Stimulated activated CD8-positive, alpha-beta memory T cell treated with anti-CD3 and anti-CD28 coated beads, Interleukin-4, amount 100 ng/mL, for 4 hours (primary cell): ENCODE measurements at places on chromosomes 6 and 20.

DNA sequence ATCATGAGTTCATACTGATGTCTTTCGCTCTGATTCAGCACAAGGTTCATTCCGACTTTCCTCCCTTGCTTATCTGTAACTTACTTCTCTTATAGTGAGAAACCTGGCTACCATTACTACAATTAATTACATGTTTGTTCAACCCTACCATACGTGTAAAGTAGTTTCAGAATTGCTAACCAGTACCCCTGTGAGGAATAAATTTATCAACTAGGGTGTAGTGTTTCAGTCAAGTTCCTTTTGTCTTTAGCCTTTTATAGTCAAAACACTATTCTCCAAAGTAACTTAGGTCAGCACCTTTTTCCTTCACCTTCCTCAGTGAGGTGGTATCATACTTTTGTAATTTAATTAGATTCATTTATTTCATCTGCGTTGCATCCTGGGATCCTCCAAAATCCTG lies 64.9 kb downstream of the MAP3K4 start:
- no peak for DNase-seq

DNA sequence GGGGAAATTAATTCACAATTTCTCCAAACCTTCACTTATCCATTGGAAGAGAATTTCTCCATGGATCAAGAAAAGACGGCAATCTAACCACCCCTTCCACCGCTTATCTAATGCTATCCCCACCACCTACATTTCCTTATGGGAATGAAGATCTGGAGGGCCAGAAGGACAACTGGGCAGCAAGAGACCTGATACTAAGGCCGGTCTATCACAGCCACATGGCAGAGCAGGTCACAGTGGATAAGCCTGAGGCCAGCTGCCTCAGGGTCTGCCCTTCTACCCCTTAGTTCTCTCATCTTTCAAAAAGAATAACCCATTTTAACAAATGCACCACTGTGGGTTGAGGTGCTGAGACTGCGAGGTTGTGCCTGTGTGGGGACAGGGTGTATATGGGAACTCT lies 37.1 kb downstream of the MAN1A1 start:
- no peak for DNase-seq

- DNase-seq = no peak
Observed at GRCh38 chr6:17360564-17360963, 32.8 kb upstream of the CAP2 start.

DNA sequence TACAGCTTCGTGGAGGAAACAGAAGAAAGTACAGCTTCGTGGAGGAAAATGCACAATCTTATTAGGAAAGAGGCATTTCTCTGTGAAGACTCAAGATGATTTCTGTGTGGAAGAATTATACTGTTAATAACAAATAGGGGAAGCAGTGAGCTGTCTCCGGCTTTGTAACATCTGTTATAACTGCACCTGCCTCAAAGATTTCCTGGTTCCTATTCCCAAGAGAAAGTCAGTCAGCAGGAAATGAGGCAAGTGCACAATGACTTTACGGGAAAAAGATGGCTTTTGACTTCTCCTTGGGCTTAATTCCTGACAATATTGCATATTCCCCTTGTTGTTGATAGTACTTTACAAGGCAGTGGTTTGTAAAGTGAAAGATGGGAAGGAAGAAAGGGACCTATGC lies 538.5 kb downstream of the BMP2 start:
- DNase-seq = no peak

GRCh38 chr20:19288636-19289035 lies 76.2 kb downstream of the SLC24A3 start:
- no peak for DNase-seq

DNA sequence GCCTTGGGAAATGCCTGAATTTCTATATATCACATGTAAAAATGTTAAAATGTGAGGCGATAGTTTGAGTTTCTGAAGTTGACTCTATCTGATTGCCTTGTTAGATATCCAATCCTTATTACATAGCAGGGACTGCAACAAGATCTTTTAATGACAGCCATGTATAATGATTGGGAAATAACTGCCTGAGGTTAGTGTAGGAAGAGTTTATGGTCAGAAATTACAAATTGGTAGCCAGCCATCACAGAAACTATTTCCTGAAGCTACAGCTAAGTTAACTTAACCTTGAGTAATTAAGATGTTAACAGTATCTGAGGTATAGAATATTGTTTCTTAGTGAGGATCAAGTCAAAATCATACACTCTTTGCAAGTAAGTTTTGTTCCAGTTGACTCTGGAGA lies 41.0 kb downstream of the AKIRIN2 start:
- no peak for DNase-seq

- no peak for DNase-seq
Observed at GRCh38 chr6:158408552-158409130, 96.4 kb downstream of the TULP4 start.

DNA sequence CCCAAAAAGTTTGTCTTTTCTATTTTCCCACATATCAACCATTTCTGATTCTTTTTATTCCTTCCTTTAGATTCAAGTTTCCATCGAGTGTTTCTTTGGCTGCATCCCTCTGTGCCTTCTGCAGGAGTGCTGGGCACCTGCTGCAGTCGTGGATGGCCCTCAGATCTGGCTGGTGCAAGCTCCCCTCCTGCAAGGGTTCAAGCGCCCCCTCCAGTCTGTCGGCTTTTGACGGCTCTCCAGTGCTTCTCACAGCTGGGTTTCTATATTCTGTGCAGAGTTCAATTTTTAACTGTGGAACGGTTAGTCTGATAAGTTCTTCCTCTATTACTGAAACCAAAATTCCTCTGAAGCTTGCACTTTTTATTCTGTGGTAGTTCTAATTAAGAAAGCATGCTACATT lies 132.1 kb downstream of the HUS1B start:
- DNase-seq = no peak

GRCh38 chr6:127385668-127386430 lies 42.4 kb upstream of the ECHDC1 start:
- DNase-seq = no peak

DNA sequence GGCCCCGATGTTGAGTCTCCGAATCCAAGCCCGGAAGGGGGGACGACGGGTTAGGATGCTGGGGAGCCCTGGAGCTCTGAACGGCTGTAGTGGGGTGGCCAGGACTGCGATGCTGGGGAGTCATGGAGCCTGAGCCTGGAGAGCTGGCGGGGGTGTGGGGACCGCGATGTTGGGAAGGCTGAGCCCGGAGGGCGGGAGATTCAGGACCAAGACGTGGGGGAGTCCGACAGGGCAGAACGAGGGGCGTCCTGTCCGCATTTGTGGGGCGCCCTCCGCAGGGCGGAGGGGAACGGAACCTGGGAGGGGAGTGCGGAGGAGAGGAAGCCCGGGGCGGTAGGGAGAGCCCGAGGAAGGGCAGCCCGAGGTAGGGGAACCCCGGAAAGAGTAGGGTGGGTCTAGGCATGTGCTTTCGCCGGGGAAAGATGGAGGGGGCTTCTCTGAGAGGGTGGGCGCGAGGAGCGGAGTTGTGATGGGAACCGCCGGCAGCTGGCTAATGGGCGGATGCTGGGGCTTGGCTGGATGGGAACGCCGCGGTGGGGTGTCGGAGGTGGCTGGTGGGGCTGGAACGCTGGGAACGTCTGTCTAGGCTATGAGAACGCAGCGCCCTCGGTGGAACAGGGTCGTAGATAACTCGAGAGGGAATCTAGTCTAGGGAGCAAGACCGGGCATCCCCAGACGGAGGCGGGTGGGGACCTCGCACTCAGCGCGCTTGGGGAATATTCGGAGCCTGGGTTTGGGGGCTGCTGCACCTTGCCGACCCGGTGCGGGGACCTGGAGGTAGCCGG lies 684 bp downstream of the PAQR8 start:
- no peak for DNase-seq

DNA sequence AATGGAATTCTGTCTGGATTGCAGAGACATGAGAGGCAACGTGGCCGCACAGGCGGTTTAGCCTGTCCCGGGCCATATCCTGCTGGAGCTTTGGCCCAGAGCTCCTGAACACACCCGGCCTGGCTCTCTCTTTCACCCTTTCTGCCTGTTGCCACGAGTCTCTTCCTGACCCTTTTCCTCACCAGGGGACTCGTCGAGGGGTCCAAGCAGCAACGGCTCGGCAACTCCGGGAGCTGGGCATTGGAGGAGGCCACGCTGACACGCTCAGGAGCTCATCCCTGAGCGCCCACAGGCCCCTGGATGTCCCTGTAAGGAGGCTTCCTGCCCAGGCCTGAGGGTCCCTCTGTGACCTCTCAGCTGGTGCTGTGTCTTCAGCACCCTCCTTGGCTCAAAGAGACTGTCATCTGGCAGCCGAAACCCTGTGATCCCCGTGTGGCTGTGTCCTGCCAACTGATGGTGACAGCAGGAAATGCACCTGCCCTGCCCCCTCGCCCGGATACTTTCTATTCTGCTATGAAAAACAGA lies 103.8 kb downstream of the RNASET2 start:
- DNase-seq = no peak

GRCh38 chr20:34983995-34984735 lies 28.5 kb downstream of the MYH7B start:
- DNase-seq = no peak

- DNase-seq = no peak
Observed at GRCh38 chr6:161437851-161438250, 164.0 kb upstream of the AGPAT4 start.

DNA sequence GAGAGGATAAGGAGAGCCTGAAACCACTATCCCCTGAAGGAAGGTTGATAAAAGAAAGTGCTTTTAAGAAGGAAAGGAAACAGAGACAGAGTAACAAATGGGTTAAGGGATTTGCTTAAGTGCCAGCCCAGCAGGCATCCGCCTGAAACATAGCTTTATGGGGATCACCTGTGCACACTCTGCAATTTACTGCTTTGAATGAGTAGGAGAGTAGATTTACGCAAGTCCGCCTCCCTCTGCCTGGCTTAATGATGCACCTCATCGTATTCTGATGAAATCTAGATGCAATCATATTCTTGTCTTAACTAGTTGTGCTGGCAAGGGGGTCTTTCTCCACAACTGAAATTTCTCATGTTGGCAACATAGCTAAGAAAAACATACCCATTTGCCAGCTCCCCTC lies 101.1 kb upstream of the ID4 start:
- no peak for DNase-seq

GRCh38 chr6:17388365-17388764 lies 5.0 kb upstream of the CAP2 start:
- DNase-seq = no peak

DNA sequence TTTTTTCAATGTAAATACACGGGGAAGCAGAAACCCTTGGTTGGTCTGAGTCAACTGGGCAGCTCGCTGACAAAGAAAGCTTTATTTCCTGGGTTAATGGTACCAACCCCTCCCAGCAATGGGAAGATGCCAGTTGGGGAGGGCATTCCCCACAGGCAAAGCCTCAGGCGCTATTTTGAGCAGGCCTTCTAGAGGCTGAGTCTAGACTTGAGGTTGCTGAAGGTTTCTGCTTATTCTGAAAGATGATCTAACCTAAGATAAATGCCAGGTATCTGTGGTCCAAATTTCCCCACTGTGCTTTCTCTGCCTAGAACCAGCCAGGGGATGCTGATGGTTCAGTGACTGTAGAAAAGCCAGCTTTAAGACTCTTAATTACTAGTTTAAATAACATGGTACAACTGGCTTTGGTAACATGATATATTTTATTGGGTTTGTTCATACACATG lies 172.5 kb upstream of the JARID2 start:
- DNase-seq = no peak

DNA sequence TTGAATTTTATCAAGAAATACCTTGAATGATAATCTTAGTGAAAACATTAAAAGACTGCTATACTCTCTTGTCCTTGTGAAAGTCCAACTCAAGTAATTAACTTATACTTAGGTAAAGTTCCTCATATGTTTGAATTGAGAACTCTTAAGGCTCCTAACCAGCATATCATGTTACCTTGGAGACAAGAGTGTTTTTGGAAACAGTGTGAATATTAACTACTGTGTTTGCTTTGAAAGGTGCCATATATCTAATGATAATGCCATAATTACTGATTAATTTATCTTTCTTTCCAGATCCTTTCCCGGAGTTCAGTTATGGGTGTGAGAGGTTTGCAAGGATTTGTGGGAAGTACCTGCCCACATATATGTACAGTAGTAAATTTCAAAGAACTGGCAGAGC lies 10.5 kb downstream of the FAM120B start:
- no peak for DNase-seq

GRCh38 chr6:137283940-137284810 lies 65.0 kb upstream of the IFNGR1 start:
- DNase-seq = no peak

DNA sequence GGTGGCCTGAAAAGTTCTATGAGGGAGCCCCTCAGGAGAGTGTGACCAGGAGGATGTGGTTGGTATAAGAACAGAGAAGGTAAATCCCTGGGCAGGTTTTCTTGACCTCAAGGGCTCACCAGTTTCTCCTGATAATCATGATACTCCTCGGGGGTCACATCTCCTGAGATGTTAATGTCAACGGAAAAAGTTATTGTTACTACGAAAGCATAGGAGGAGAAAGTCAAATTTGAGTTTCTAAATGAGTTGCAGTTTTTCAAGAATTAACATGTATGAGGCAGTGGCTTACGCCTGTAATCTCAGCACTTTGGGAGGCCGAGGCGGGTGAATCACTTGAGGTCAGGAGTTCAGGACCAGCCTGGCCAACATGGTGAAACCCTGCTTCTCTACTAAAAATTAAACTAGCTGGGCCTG lies 23.4 kb downstream of the MGME1 start:
- no peak for DNase-seq
